ENCODE measurements at places on chromosomes 11 and 22.

DNA sequence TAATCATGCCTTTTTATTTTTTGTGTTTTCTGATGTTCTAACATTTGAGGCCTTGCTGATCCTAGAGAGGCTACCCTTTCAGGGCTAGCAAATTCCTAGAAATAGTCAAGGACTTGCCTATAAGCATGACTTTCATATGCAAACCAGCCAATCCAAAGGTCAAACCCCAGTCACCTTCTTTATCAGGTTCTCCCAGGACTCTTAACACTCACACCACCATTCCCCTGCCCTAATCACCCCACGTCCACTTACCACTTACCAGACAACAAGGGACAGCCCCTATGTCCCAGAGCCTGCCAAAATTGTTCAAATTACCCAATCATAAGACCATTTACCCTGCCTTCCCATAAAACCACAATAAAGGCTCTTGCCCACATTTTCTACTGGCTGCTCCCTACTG, 1339.8 kb downstream of the LRRC4C start:
- DNase-seq, result no peak

- no peak for DNase-seq
Measured at GRCh38 chr22:19713650-19714311, 522 bp upstream of the SEPTIN5 start.

- no peak for DNase-seq
Measured at GRCh38 chr11:16040151-16040550, 316.2 kb downstream of the SOX6 start.

DNA sequence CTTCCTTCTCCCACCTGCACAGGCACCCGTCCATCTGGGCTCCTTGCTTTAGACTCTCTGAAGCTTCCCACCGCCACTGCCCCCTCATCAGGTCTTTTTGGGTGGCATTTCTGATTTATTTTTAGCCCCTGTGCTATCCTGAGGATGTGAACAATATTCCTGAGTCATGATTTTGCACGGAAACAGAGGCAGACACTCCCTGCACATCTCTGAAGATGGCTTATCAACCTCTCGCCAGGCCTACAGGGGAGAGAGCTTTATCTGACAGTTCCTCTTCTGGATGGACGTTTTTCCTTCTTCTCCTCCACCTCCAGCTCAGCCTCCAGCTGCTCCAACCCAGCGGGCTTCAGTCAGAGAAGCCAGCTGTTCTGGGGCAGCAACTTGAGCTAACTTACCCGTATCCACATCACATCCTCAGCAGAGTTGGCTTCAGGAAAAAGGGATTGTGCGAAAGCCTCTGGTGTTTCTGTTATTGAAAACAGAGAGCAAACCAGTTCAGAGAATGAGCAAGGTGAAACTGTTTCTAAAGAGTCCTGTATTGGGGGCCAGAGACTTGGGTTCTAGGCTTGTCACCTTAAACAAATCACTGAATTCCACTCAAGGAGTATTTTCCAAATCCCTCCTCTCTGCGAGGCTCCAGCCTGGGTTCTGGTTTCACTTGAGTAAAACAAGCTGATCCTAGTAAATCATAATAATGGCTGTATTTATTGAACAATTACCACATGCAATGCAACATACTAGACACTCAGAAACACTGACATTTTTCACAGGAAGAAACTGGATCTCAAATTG, 33.1 kb upstream of the ETS1 start:
- no peak for DNase-seq

- no peak for DNase-seq
Measured at GRCh38 chr11:84227970-84228665, 942.0 kb upstream of the CCDC90B start.

DNA sequence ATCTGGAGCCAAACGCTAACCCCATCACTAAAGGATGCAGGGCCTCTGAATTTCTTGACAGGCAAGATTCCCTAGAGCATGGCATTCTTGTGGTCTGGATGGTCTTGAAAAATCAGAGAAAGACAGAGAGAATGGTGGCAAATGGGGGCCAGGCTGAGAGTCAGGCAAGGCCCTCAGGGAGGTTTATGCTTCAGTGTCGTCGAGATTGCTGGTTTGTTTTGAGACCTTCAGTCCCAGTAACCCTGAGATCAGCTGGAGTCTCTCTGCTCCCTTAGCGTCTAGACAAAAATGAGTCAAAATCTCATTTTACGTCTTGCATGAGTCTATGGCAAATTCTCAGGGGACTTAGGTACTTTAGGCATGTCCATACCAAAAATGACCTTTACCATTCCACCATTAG, 539.3 kb downstream of the SOX6 start:
- peak; percentile 57 for DNase-seq

DNA sequence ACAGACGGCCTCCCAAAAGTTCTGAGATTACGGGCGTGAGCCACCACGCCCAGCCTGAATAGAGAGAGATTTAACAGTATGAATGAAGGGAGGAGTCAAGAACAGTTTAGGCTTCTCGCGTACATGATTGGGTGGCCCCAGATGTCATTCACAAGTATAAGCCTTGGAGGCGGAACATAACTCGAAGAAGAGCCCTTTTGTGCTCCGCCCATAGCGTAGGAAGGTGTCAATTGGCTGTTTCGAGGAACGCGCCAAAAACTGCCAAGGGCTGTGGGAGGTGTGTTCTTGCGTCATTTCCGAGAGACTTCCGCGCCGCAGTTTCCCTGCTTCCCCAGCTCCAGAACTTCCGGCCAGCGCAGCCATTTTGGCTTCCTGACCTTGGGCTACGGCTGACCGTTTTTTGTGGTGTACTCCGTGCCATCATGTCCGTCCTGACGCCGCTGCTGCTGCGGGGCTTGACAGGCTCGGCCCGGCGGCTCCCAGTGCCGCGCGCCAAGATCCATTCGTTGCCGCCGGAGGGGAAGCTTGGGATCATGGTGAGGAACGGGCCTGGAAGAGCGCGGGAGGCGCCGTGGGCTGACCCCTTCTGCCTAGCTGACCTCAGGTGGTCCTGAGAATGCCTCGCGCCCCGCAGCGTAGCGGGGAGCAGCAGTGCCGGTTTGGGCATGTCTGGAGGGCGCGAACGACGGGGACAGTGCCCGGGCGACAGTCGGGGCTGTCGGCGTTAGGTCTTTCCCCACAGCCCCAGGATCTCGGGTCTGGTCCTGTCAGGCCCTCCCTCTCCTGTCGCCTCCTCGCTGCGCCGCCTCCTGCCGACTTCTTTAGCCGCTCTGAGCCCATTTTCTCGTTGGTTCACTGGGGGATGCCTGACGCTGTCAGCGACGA, at the start of gene COX8A:
Gene COX8A (plus strand): TSS at position 362 of the 885 bp plus-strand sequence. CDS start 61 bp downstream, at position 423.
- DNase-seq, result peak; percentile 100

DNA sequence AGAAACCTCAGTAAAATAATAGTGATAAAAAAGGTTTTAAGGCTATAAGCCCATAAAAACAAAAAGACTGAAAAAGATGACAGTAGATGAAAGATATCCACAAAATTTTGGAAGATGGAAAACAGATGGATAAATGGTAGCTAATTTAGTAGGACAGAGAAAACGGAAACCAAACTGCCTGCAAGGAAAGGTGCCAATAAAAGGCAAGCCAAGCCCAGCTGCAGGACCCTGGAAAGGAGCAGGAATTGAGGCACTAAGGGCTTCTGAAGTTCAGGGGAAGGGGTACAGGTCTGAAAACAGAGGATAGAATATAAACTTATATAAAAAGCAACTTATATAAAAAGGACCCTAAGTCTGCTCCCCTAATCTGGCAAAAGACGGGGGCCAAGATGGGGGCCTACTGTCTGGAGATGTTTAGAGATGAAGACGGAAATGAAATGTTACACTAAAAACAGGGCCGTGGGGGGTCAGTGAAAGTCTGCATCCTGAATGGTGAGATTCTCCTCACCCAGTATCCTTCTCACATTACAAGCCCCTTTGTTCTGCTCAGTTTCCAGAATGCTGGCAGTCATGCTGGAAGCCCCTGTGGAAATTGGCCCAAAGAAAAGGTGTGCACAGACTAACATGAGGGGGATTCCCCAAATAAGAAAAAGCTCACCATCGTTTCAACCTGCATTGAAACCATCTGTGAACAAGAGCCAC, 269.3 kb upstream of the PITPNB start:
- no peak for DNase-seq

- DNase-seq, result no peak
Measured at GRCh38 chr11:13205486-13205885, 72.1 kb upstream of the BMAL1 start.

DNA sequence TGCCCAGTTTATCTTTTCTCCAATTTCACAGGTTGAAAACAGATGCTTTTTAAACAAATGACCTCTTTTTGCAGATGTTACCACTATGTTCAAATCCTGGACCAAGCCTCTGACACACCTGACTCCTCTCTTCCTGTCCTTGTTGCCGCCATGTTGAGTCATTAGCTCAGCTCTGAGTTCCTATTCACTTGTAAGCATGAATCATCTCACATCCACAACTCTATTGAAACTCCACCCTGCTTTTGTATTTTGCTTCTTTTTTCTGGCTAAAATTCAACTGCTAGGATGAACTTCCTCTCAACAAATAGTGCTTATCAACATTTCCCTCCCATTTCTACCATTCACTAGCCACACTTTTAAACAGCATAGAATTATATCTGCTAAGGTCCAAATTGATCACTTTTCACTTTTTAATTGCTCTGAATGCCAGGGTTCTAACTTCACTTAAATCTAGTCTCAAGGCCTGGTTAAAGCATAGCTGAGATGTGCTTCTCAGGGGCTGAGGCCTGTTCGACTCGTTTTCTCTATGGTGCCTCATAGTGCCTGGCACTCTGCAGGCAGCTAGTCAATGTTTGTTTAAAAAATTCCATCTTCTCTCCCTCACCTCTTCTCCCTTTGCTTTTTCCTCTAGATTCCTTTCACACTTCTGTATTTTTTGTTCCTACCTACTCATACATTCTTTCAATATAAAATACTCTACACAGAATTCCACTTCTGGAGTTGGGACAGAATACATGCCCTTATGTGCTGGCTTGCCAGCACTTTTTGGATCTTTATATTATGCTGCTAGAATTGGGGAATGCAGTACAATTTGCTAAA, 3.9 kb downstream of the JOSD1 start:
- peak; percentile 67 for DNase-seq

- no peak for DNase-seq
Measured at GRCh38 chr11:12242966-12243365, 132.6 kb downstream of the MICAL2 start.

DNA sequence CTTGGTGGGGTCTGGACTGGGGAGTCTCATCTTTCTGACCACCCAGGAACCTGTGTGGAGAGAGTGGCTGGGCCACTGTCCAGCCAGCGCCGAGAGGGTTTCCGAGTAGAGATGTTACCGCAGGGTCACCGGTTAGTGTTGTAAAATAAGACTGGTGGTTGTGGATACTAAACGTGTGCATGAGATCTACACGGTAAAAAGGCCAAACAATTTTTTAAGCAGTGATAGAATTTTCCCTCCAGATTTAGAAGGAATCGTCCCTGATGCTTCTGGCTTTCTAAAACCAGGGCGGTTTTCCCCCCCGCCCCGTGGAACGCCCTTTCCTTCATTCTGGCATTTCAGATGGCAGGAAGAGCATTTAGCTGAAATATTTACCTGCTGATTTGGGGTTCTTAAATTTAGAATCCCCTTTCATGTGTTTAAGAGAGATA, 72.6 kb upstream of the PPARA start:
- DNase-seq, result no peak

DNA sequence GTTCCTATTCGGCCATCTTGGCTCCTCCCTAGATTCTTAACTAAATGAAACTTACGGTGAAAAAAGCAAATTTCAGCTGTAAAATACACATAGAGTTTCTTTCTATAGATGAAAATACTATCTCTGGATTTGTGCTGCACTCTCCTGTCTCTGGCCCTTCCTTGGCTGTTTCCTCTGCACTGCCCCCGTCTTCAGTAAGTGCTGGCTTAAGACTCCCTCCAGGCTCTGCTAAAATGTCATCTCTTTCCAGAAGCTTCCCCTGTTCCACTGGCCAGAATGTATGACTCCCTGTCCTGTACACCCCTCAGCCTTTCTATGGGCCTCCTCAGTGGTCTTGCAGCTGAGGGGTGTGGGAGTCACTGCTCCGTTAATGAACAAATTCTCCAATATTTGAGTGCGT, 109.1 kb upstream of the NARS2 start:
- no peak for DNase-seq

DNA sequence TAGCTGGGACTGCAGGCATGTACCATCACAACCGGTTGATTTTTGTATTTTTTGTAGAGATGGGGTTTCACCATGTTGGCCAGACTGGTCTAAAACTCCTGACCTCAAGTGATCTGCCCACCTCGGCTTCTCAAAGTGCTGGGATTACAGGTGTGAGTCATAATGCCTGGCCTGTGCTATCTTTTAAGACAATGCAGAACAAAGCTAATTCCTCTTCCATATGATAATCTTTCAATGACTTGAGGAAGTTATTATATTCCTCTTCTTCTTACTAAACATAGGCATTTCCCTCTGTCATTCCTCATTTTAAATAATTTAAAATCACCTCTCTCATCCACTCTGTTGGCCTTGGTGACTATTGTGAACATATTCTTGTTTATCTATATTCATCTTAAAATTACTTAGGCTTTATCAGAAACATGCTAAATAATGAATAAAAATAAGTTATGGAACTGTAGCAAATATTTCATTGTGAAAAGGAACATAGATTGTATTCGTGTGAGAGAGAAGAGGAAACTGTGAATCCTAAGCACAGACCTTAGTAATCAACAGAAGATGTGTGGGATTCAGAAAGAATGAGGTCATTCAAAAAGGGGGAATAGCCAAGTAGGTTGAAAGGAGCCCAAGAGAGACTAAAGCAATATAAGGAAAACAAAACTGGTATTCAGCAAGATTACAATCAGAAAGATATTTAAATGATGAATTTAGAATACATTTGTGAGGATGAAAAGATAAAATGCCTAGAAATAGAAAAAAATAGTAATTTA, 269.4 kb downstream of the TTC28 start:
- peak; percentile 69 for DNase-seq

DNA sequence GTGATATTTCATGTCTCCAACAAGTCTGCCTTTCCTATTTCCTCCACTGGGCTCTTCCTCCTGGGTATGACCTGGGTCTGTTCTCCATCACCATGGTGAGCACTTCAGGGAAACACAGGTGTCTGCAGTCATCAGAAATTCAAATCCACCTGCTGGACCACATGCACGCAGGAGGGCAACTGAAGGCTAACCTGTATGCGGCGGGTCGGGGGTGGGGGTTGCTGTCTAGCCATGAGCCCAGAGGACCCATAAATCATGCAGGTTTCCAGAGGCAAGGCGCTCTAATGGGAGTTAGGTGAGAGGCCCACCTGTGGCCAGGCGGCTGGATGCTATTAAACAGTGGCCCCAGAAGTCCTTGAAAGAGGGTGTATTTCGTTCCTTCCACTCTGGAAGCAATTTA, 11.1 kb upstream of the PAMR1 start:
- no peak for DNase-seq

DNA sequence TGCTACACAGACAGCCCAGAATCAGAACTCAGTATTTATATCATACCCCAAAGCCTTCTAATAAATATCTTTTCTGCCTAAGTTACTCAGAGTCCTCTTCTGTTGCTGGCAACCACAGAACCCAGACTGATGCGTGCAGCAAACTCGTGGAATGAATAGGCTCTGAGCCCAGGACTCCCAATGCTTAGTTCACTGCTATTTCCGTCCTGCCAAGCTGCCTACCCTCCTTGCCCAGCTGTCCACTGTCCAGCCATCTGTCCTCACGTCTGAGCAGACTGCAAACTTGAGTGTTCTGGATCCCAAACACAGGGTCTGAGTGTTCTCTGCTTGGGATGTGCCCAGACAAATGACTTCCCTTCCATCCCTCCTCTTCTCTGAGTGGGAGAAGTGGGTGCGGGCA, 19.4 kb downstream of the PTPN5 start:
- DNase-seq, result no peak

Measured in fibroblast of skin of scalp (primary cell).